ENCODE measurements at places on chromosomes 16 and 17.

GRCh38 chr17:7110617-7111306 is 3.9 kb downstream of the ASGR2 start:
- DNase-seq: no peak

DNA sequence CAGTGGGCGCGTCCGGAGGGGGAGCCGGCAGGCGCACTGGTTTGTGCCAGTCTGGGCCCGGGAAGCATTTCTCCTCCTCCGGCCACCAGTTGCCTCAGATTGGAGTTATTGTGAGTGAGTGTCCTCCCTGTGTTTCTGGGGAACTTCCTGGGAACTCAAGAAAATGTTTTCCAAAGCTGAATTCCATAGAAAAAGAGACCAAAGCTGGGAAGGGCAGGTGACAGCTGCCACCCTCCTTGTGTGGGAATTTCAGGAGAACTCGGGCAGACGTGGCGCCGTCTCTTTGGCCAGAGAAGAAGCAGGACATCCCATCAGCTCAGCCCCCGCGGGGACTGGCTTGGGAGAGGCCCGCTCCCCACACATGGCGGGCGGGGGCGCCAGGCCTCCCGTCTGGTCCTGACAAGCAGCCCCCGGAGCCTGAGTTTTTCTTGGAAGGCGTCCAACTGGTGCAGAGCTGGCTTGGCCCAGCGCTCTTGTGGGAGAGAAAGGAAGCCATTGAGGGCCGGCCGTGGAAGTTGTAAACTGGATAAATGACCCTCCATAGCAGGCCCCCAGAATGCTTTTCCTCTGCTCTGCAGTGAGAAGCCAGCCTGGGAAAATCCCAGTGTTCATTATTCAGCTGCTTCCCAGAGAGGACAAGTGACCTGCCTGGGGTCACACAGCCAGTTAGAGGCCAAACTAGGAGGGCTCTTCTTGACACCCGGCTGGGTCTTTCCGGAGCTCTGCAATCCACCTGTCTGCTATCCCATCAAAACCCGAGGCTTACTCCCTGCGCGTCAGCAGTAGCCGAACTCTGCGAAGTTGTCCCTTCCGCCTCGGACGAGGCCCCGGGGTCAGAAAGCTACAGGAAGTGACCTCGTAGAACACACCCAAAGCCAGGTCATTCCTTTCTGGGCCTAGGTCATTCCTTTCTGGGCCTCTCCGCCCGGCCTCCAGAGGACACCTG is 39.2 kb upstream of the GSE1 start:
- DNase-seq: peak; percentile 86

DNA sequence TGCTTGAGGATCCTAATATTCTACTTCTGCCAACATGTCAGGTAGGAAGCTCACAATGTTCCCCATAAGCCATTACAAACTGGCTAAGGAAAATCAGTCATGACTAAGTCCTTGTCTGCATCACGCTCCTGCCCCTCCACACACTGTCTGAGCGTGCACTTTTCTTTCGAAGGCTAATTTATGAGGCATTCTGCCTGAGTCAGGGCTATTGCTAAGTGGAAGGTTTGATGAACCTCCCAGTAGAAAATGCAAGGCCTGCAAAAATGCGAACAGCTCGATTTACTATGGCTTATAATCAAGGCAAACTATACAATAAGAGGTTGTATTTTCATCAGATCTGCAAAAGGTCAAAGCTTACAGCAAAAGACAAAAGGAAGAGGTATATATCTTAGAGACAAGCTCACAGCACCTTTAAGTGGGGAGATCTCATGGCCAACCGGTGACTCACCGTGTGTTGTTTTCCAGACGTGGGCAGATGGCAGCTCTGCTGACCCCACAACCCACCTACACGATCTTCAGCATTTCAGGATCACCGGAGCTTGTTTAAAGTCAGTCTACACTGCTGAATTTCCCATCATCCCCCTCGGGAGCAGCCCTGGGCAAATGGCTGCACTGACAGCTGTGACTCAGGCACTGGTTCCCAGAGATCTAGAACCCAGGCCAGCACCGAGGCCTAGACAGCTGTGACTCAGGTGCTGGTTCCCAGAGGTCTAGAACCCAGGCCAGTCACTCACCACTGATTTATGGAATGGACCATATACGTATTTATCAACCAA is 26.1 kb downstream of the MEAK7 start:
- DNase-seq: peak; percentile 31

GRCh38 chr16:89505204-89506112 is 2.7 kb upstream of the SPG7 start:
- DNase-seq: peak; percentile 78

GRCh38 chr17:48024149-48025039 is 13.2 kb downstream of the COPZ2 start:
- DNase-seq: peak; percentile 93

DNA sequence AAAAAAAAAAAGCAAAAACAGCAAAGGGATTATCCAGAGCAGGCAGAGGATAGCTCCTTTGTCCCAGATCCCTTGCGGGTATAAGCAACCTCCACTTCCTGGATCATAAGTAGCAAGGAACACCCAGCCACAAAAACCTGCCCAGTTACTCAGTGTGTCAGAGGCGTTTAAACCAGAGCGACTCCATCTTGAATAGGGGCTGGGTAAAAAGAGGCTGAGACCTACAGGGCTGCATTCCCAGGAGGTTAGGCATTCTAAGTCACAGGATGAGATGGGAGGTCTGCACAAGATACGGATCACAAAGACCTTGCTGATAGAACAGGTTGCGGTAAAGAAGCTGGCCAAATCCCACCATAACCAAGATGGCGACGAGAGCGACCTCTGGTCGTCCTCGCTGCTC is 33.4 kb upstream of the HELZ start:
- no peak for DNase-seq

GRCh38 chr16:68274441-68274840 is 10.1 kb downstream of the SLC7A6 start:
- peak; percentile 79 for DNase-seq
